ENCODE measurements at places on chromosomes 12 and 14. TPM values are rescaled to one million over a fixed set of nuclear protein-coding genes. Genes with fewer than 3 reads are reported as not detected.
A peak's percentile ranks its signal among the peaks of the same experiment; 100 is the strongest.

Gene TSPAN11
- not detected for total RNA-seq

Gene TNS2
- 0.77 TPM for total RNA-seq

Gene SLC8A3
- total RNA-seq = 0.57 TPM

GRCh38 chr14:79011920-79012204 lies 841.7 kb downstream of the NRXN3 start:
- no peaks in the 10 kb centered on the region for H3K4me1 ChIP-seq
- no peak overlapping the region for H3K27ac ChIP-seq
- H3K36me3 ChIP-seq = no peaks in the 10 kb centered on the region
- H3K4me3 ChIP-seq = no peak overlapping the region
- no peak for DNase-seq

- H3K27me3 ChIP-seq = no peaks in the 10 kb centered on the region
- peaks cover 20% of the 10 kb centered on the region for H3K36me3 ChIP-seq
- H3K4me3 ChIP-seq = no peak overlapping the region
- no peaks in the 10 kb centered on the region for H3K4me1 ChIP-seq
These were observed 143.1 kb downstream of the PCNX1 start for GRCh38 chr14:71050227-71050823.

DNA sequence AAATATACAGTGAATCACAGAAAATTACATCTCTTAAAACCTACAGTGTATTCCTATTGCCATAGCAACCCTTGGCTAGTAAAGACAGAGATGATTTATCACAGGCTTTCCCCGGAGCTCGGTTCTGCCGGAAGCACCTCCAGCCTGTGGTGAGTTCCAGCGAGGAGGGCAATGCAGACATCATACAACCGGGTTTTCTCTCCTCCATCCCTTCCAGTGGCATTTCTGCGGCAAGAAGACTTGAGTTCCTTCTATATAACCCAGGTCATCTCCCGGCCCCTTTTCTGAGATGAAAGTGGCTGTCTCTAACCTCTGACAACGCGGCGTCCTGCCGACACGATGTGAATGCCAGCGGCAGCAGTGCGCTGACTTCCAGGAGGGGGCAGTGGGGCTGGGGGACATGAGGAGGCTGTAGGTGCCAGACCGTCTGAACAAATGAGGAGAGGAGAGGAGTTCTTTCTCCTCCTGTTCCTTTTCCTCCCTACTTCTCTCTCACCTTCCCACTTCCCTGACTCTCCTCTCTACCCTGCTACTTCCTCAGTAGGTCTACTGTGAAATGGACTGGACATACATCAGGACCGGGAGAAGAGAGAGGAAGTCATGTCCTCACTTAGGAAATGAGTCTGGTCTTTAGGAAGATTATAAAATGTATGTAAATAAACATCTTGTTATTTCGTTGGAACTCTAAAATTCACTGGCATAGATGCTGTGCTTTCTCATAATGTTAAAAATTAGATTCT lies 68.6 kb upstream of the MAX start:
- peak overlapping the region; percentile 71 for H3K4me3 ChIP-seq
- DNase-seq = peak; percentile 73
- peak overlapping the region; percentile 76 for H3K27ac ChIP-seq
- no peaks in the 10 kb centered on the region for H3K36me3 ChIP-seq
- peaks cover 9% of the 10 kb centered on the region for H3K27me3 ChIP-seq
- H3K4me1 ChIP-seq = peaks cover 19% of the 10 kb centered on the region

GRCh38 chr12:76714415-76714814 lies 49.5 kb upstream of the ZDHHC17 start:
- no peaks in the 10 kb centered on the region for H3K36me3 ChIP-seq
- no peak for DNase-seq
- H3K27me3 ChIP-seq = peaks cover 2% of the 10 kb centered on the region
- H3K4me3 ChIP-seq = no peak overlapping the region
- H3K4me1 ChIP-seq = no peaks in the 10 kb centered on the region

GRCh38 chr12:18782827-18783226 lies 44.9 kb downstream of the CAPZA3 start:
- H3K4me1 ChIP-seq = no peaks in the 10 kb centered on the region
- H3K27me3 ChIP-seq = no peaks in the 10 kb centered on the region
- no peak overlapping the region for H3K27ac ChIP-seq
- H3K4me3 ChIP-seq = no peak overlapping the region

GRCh38 chr14:35506927-35507326 lies 27.0 kb upstream of the INSM2 start:
- no peaks in the 10 kb centered on the region for H3K36me3 ChIP-seq
- no peak for DNase-seq
- no peak overlapping the region for H3K4me3 ChIP-seq
- H3K4me1 ChIP-seq = no peaks in the 10 kb centered on the region
- H3K27me3 ChIP-seq = peaks cover 7% of the 10 kb centered on the region

Data from activated CD4-positive, alpha-beta T cell treated with anti-CD3 and anti-CD28 coated beads for 36 hours (primary cell).